Progenitor cell of endocrine pancreas (in vitro differentiated cells): ENCODE measurements at places on chromosomes 7 and 10. TPM values are rescaled to one million over a fixed set of nuclear protein-coding genes. Genes with fewer than 3 reads are reported as not detected.

LIPM gene
- not detected in 2 replicates for total RNA-seq

LBX1 gene
- total RNA-seq = not detected in 2 replicates

OPN1SW gene
- not detected in 2 replicates for total RNA-seq

FBXL13 gene
- total RNA-seq = 9.1 and 9.2 TPM in 2 replicates

DNA sequence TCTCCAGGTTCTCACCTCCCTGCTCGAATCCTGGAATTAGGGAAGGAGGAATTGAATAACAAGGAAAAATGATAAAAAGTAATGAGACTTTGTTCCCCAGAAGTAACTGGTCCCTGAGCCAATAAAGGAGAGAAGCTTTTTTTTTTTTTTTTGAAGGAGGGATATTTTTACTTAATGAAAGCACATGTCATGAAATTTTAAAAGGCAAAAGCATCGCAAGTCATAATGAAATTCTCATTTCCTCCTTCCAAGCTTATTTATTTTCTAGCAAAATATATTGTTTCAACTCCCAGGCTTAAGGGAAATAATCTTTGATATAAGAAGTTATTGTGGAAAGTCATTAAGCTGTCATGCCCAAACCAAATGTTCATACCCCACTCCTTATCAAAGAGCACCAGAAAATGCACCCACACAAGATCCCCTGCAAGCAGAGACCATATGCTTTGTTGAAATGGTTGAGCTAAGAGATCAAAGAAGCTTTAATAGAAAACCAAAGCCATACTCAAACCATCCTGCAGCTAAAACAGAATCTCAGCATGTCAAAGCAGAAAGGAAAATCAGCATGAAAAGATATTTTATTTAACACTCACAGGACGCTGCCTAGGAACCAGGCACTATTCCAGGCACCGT is 16.7 kb upstream of the ABCC2 start:
- H3K4me1 ChIP-seq = no peaks in the 10 kb centered on the region
- DNase-seq = no peak
- H3K36me3 ChIP-seq = peaks cover 9% of the 10 kb centered on the region
- H3K4me3 ChIP-seq = no peak overlapping the region
- H3K27ac ChIP-seq = no peak overlapping the region
- no peaks in the 10 kb centered on the region for H3K27me3 ChIP-seq
